Skin of body (tissue), 3 donors: ENCODE measurements at places on chromosomes 6 and 20.

- DNase-seq: no peak
Observed at GRCh38 chr6:31651602-31652191, 764 bp downstream of the BAG6 start.

GRCh38 chr6:41733360-41733706, 2.1 kb downstream of the TFEB start:
- DNase-seq: no peak

- no peak for DNase-seq
Observed at GRCh38 chr6:154341871-154342270, 14.7 kb downstream of the IPCEF1 start.

- peak; percentile 20 for DNase-seq
Observed at GRCh38 chr6:25971187-25971821, 8.7 kb downstream of the TRIM38 start.

- no peak for DNase-seq
Observed at GRCh38 chr6:4172368-4172767, 37.0 kb upstream of the ECI2 start.

GRCh38 chr6:127131772-127132376, 13.4 kb downstream of the RSPO3 start:
- no peak for DNase-seq

- no peak for DNase-seq
Observed at GRCh38 chr6:56357616-56358373, 110.4 kb upstream of the COL21A1 start.

- DNase-seq: no peak
Observed at GRCh38 chr6:22921828-22922227, 352.5 kb downstream of the HDGFL1 start.

- peak; percentile 21 for DNase-seq
Observed at GRCh38 chr6:142416179-142416578, 114.4 kb downstream of the ADGRG6 start.

- DNase-seq: no peak
Observed at GRCh38 chr6:45584127-45584526, 206.4 kb upstream of the SUPT3H start.
